ENCODE measurements at places on chromosomes 2 and 18. TPM values are rescaled to one million over a fixed set of nuclear protein-coding genes. Genes with fewer than 3 reads are reported as not detected.

Gene ARHGAP15
- 22.6 TPM for total RNA-seq

GRCh38 chr2:106205488-106205887 is 11.4 kb upstream of the UXS1 start:
- H3K27ac ChIP-seq, result no peak overlapping the region
- no peaks in the 10 kb centered on the region for H3K4me1 ChIP-seq
- no peaks in the 10 kb centered on the region for H3K27me3 ChIP-seq
- H3K36me3 ChIP-seq, result no peaks in the 10 kb centered on the region

Gene NOSTRIN
- total RNA-seq, result 42.4 TPM

- no peaks in the 10 kb centered on the region for H3K27me3 ChIP-seq
- no peaks in the 10 kb centered on the region for H3K4me1 ChIP-seq
- no peak for DNase-seq
- no peaks in the 10 kb centered on the region for H3K36me3 ChIP-seq
Measured at GRCh38 chr2:18824325-18824790, 235.0 kb upstream of the NT5C1B start.

DNA sequence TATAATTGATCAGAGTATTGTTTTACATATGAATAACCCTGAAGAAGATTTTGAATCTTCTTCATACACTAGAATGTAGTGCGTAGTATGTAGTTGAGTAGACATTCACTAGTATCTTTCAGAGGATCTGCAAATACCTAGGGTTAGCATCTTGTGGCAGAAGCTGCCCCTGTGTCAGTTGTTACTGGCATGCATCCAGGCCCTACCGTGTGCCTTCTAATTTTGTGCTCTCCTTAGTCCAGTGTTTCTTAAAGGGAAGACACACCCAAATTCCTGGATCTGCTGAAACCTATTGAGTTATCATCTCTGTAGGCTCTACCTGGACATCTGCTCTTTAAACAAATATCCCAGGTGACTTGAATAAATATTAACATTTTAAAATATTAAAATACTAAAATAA is 99.7 kb upstream of the SERTAD2 start:
- no peaks in the 10 kb centered on the region for H3K36me3 ChIP-seq
- H3K4me3 ChIP-seq, result no peak overlapping the region
- H3K27ac ChIP-seq, result no peak overlapping the region
- H3K27me3 ChIP-seq, result no peaks in the 10 kb centered on the region
- no peak for DNase-seq

- H3K27ac ChIP-seq, result no peak overlapping the region
- H3K4me3 ChIP-seq, result no peak overlapping the region
- no peaks in the 10 kb centered on the region for H3K36me3 ChIP-seq
- no peak for DNase-seq
Measured at GRCh38 chr2:98476192-98476868, 31.7 kb downstream of the INPP4A start.

Gene PROC
- total RNA-seq, result not detected

Gene ANKRD62
- not detected for total RNA-seq

- peaks cover 26% of the 10 kb centered on the region for H3K4me1 ChIP-seq
- no peak for DNase-seq
- H3K27ac ChIP-seq, result peak overlapping the region; percentile 94
- H3K27me3 ChIP-seq, result no peaks in the 10 kb centered on the region
- no peak overlapping the region for H3K4me3 ChIP-seq
Measured at GRCh38 chr2:9001229-9001628, 2.3 kb downstream of the MBOAT2 start.

- H3K27me3 ChIP-seq, result no peaks in the 10 kb centered on the region
- DNase-seq, result no peak
- H3K27ac ChIP-seq, result no peak overlapping the region
- no peaks in the 10 kb centered on the region for H3K36me3 ChIP-seq
- H3K4me1 ChIP-seq, result no peaks in the 10 kb centered on the region
- no peak overlapping the region for H3K4me3 ChIP-seq
Measured at GRCh38 chr2:105734762-105735538, 9.8 kb upstream of the NCK2 start.

GRCh38 chr2:67221266-67221665 is 175.9 kb upstream of the ETAA1 start:
- DNase-seq, result no peak
- H3K36me3 ChIP-seq, result no peaks in the 10 kb centered on the region
- no peak overlapping the region for H3K4me3 ChIP-seq
- H3K27ac ChIP-seq, result no peak overlapping the region
- no peaks in the 10 kb centered on the region for H3K27me3 ChIP-seq
- H3K4me1 ChIP-seq, result no peaks in the 10 kb centered on the region

Gene REG1B
- total RNA-seq, result 4.1 TPM

DNA sequence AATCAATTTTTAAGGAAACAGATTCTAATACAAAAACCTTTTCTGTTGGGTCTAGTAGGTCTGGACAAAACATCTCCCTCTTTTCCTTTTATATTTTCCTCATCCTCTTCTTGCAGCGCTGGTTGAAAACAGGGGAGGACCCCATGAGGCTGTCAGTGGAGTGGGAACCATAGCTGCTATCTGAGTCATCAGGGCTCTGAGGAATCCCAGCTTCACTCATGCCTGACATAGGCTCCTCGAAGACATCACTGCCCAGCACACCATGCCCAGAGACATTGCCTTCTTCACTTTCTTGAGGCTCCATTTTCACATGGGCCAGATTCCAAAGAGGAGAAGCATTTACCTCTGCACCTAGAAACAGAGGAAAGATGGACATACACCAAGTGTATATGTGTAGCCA is 10.0 kb downstream of the SUPT7L start:
- peaks cover 15% of the 10 kb centered on the region for H3K36me3 ChIP-seq
- H3K27ac ChIP-seq, result no peak overlapping the region
- no peak overlapping the region for H3K4me3 ChIP-seq
- no peaks in the 10 kb centered on the region for H3K4me1 ChIP-seq

- no peak for DNase-seq
- H3K4me3 ChIP-seq, result no peak overlapping the region
- no peaks in the 10 kb centered on the region for H3K36me3 ChIP-seq
- H3K27me3 ChIP-seq, result no peaks in the 10 kb centered on the region
Measured at GRCh38 chr2:41711736-41712135, 336.1 kb upstream of the PKDCC start.

All from tibial nerve (tissue), 4 donors.